ENCODE measurements at places on chromosomes 6 and 20.

GRCh38 chr20:830011-830521 lies 3.4 kb upstream of the FAM110A start:
- no peak for DNase-seq

- DNase-seq = no peak
Measured at GRCh38 chr6:122580737-122581136, 29.5 kb upstream of the PKIB start.

DNA sequence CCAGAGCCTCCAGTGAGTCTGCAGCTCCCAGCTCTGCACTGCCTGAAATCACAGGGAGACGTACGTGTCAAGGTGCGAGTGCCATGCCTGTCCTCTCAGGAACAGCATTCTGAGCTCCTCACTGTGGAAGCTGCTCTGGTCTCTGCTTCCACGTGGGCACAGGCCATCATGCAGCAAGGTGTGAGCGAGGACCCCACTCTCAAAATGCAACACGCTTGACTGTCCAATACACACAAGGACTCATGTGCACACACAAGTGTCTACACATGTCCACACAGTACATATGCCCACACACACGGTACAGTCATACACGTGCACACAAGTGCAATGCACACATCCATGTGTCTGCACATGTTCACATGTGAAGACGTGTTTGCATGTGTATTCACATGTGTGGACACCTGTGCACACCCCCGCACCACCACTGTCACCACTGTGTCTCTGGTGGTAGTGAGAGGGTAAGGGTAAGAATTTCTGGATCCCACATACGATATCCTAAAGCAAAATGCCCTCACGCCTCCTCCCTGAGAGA lies 260.5 kb downstream of the DLL1 start:
- DNase-seq = no peak

DNA sequence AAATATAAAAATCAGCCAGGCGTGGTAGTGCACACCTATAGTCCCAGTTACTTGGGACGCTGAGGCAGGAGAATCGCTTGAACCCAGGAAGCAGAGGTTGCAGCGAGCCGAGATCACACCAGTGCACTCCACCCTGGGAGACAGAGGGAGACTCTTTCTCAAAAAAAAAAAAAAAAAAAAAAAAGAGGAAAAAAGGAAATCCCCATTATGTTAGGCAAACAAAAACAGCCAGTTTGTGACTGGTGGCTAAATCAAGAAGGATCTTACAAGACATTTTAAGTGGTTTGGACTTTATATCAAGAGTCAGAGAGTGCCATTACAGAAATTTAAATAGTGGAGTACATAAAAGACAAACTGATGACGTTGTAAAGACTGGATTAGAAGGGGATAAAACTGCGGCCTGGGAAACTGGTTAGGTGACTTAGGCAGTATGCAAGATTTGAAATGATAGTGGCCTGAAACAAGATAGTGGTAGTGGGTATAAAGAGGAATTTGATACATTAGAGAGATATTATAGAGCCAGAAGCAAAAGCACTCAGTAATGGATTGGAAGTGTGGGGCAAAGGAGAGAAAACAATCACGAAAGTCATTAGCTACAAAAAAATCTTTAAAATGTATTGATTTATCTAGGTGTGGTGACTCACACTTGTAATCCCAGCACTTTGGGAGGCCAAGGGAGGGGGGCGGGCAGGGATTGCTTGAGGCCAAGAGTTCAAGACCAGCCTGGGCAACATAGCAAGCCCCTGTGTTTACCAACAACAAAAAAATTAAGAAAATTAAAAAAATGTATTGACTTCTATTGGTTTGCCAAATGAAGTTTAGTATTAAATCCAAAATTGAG lies 1.7 kb upstream of the MYO6 start:
- DNase-seq = no peak

GRCh38 chr6:21628160-21628559 lies 34.6 kb downstream of the SOX4 start:
- no peak for DNase-seq

- DNase-seq = no peak
Measured at GRCh38 chr6:170262489-170263088, 28.3 kb downstream of the DLL1 start.

GRCh38 chr6:106805771-106806170 lies 168.8 kb downstream of the CD24 start:
- no peak for DNase-seq

DNA sequence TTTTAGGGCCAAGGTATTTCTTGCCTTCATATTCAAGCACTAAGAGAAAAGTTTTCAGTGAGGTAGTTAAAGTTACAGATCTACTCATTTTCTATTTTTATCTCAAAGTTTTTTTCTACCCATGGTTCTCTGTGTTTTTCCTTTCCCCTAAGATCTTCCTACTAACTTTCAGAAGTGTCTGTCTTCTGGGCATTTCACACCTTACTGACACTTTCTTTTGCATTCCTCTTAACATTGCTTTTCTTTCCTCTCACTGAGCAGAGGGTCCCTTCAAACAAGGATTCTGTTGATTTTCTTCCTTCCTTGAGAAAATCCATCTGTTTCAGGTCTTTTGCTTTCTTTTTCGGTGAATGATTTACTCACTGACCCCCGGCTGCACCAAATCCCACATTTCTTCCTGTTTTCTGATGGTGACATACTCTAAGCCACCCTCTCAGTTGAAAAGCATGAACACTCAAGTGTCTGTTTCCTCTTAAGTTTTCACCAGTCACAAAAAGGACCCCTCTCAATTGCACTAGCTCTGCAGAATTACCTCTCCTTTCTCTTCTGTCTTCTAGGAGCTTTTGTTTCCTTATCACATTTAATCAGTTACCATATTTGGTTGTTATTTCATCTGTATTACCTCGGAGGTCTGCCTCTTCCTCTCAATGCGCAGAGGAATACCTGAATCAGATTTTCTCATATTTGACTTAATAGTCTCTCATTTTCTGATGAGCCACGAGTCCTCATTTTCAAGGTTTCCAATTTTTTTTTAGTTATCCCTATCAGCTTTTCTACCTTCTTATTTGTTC lies 73.5 kb upstream of the RNF217 start:
- DNase-seq = no peak

- DNase-seq = no peak
Measured at GRCh38 chr6:11584244-11584643, 46.7 kb downstream of the TMEM170B start.

- no peak for DNase-seq
Measured at GRCh38 chr6:89596484-89596883, 42.1 kb downstream of the LYRM2 start.

DNA sequence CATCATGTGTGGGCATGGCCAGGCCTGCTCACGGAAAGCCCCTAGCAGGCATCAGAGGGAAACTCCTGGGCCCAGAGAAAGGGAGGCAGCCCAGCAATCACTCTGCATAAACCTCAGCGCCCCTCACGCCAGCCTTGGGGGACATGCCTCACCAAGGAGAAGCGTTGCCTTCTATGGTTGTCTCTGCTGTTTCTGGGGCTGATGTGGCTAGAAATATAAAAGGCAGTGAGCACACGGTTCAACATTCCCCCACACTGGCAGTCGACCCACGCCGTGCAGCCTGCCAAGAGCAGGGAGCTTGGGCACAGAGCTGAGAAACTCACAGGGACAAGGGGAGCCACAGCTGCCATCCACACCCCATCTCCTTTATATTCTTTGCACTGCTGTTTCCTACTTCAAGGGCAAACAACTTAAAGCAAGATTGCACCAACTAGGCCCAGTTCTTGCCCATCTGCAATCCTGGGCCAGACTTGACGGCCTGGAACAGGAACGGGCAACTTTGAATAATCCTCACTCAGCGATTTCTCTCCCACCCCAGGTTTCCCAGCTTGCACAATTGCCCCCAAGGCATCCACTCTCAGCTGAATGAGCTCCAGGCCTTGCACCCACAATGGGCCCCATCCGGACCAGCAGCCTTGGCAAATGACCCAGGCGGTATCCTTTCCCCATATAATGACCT lies 35.5 kb upstream of the FOXC1 start:
- DNase-seq = no peak

GRCh38 chr6:105458551-105458950 lies 55.7 kb upstream of the PREP start:
- no peak for DNase-seq

All from NCI-H1092 (cell line).